ENCODE measurements at places on chromosomes 5 and 9. TPM values are rescaled to one million over a fixed set of nuclear protein-coding genes. Genes with fewer than 3 reads are reported as not detected.

DNA sequence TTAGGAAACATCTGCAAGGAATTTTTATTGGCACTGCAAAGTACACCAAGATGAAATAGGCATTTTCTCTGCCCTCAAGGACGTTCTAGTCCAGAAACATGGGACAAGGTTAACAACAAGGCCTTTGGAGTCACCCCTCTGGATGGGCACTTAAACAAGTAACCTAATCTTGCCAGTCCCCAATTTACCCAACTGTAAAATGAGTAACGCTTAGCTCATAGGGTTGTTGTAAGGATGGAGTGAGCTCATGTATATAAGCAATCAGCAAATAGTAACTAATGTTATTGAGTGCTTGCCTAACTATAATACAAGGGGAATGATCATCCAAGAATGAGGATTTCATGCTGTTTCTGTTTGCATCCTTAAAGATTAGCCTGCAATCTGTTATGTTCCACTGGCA lies 189.3 kb downstream of the PAPPA start:
- no peak for DNase-seq

GRCh38 chr9:84003246-84003645 lies 22.6 kb downstream of the RMI1 start:
- no peak for DNase-seq

Gene CTSL
- total RNA-seq: 80.9 TPM

DNA sequence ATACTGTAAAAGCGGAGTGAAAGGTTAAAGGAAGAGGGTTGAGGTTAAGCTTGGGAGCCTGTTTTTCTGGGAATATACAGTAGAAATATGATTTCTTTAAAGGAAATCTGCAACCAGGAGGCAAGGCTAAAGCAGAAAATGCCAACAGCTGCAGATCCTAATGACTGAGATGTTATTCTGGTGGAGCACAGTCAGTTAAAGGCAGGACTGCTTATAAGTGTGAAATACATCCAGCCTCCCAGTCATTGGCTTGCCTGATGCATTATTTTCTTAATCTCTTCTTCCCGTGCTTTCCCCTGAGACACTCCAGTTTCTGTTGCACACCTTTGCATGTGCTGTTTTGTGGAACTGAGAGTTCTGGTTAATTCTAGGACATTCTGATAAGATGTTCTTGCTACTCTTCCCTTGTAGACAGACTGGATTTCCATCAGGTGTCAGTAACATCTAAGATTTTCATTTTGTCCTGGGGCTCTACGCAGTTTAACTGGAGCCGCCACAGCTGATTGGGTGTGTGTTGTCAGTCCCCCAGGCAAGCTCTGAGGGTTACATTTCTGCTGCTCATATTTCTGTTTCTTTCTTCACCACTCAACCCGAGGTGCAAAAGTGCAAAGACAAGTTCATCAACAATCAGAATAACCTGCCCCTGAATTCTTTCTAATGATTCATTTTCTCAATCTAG lies 44.4 kb downstream of the CAST start:
- no peak for DNase-seq

Gene SLIT3
- total RNA-seq: 0.36 TPM

Gene SLC45A2
- not detected for total RNA-seq
